ENCODE measurements at places on chromosomes 3 and 15.
A peak's percentile ranks its signal among the peaks of the same experiment; 100 is the strongest.

- DNase-seq: no peak
Measured at GRCh38 chr15:74997141-74997540, 1.8 kb downstream of the SCAMP5 start.

- DNase-seq: no peak
Measured at GRCh38 chr3:189038773-189039745, 132.7 kb upstream of the TPRG1 start.

DNA sequence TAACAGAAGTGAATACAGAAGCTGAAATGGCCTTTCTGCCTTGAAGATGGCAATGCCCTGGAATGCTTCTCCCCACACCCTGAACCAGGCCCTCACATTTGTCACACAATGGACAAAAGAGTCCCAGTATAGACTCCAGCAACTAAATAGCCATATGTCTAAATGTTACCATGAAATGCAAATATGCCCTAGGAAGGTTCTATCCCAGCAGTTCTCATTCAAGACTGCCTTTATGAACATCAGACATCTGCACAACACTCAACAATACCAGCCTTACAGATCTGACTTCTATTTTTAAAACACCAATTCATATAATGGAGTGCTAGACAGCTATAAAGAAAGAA, 7.9 kb downstream of the ITGB5 start:
- DNase-seq: peak; percentile 56

GRCh38 chr3:126548556-126549466, 9.9 kb downstream of the C3orf22 start:
- peak; percentile 20 for DNase-seq

DNA sequence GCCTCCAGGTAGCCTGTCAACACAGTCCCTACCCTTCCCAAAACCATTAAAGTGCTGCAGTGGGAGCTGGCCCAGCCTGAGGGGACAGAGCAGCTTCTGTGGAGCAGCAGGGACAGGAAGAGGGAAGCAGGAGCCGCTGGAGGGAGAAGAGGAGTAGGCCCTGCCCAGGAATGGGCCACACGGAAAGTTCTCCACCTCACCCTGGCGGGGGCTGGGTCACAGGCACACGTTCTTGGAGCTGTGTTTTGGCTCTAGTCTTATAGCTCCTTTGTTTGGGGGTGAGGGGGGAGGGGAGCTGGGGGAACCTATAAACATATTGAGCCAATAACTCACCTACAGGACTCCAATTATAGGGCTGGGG, 508.6 kb downstream of the SHQ1 start:
- DNase-seq: no peak

DNA sequence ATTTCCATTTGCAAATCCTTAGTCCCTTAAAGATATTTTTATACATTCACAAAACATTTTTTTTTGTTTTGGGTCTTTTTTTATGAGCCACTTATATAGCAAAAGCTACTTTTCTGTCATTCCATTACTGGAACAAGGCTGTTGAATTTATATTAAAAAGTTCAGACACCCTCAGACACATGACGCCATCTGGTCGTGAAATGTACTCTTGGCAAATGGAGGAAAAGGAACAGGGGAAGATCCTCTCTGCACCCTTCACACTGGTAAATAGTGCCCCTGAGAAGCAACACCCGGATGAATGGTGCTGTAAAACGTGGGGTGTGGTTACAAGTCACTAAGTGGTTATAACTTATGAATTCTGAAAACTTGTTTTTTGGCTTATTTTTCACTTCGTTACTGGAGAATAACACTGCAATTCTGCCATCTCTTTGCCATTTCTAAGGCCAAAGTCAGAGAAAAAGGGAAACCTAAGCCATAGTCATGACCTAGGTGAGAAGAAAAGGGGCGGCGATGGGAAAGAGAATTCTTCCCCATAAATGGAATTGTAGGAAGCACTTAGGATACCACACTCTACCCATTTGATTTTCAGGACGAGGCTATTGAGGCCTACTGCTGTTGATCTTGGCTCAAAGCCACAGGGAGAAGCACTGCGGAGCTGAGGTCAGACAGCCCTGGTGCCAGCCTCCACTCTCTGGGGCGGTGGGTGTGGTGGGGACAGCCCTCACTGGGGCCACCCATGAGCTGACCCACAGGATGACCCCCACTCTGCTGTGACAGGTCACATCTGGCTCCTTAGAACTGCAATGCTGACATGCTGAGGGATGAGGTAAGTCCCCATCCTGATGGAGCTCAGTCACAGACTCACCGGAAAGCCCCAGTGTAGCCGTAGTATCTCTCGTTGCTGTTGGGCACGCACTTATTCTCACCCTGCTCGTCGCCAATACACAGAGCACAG, 21.9 kb downstream of the LTF start:
- peak; percentile 56 for DNase-seq

DNA sequence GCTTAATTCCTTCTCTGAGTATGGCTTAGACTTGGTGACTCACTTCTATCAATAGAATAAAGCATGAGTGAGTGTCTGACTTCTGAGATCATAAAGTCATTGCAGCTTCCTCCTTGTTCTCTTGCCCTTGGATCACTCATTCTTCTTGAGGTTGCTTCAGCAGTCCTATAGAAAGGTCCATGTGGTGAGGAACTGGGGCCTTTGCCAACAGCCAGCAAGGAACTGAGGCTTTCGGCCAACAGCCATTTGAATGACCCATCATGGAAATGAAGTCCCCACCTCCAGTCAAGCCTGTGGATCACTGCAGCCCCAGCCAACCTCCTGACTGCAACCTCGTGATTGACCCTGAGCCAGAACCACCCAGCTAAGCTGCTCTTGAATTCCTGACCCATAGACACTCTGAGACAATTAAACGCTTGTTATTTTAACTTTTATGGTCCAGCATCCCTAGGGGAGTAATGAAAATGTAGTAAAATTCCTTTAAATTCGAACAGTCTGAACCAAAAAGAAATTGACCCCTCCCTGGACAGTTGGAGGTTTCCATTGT, 84.5 kb downstream of the WDR76 start:
- DNase-seq: peak; percentile 97

- peak; percentile 76 for DNase-seq
Measured at GRCh38 chr15:71800835-71801745, 9.3 kb upstream of the NR2E3 start.

- no peak for DNase-seq
Measured at GRCh38 chr15:76098685-76099084, 38.9 kb downstream of the TMEM266 start.

DNA sequence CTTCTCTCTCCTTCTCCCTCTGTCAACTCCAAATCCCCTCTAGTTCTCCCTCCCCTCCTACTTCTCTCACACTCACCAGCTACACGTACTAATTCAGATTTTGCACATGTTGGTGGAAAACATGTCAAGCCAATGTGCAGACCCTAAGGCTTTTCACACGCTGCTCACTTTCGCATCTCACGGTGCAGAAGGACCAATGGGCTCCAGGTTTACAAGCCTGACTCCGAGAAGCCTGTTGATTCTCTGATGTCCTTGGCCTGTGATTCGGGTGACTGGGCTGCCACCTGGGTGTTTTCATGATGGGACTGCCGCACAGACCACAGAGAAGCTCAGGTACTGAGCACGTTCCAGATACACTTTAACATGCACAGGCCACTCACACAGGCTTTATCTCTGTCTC, 3.7 kb downstream of the FOXL2NB start:
- DNase-seq: no peak

DNA sequence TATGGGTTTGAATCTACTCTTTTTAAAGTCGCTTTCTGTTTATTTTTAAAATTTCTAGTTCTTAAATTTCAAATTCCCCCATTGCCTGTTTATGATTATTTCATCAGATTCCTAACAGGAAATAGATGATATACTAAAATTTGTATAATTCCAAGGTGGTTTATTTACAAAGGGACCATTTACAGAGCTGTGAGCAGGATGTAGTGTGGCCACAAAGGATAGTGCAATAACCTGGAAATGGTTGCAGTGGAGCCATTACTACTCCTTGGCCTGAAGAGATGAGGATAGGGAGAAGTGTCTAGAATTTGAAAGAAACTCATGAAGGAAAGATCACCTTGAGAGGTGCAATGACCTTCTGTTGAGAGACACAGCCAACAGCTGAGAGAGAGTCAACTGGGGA, 58.5 kb upstream of the AP4E1 start:
- DNase-seq: no peak

DNA sequence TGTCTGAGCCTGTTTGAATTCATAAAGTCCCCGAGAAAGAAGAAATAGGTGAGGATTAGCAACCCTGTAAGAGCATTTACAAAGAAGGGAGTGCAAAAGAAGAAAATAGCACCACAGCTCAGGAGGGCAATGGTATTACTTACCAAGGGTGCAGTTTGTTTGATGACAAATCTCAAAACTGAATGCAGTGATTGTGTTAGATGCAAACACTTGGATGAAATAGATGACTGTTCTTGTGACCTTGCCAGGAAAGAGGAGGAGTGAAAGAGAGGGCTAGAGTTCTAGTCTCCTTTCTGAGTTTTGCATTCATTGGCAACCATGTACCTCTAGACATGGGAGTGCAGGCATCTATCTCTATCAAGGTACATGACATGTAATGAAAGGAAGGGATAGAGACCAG, 1030.8 kb upstream of the CFAP20DC start:
- DNase-seq: peak; percentile 34

DNA sequence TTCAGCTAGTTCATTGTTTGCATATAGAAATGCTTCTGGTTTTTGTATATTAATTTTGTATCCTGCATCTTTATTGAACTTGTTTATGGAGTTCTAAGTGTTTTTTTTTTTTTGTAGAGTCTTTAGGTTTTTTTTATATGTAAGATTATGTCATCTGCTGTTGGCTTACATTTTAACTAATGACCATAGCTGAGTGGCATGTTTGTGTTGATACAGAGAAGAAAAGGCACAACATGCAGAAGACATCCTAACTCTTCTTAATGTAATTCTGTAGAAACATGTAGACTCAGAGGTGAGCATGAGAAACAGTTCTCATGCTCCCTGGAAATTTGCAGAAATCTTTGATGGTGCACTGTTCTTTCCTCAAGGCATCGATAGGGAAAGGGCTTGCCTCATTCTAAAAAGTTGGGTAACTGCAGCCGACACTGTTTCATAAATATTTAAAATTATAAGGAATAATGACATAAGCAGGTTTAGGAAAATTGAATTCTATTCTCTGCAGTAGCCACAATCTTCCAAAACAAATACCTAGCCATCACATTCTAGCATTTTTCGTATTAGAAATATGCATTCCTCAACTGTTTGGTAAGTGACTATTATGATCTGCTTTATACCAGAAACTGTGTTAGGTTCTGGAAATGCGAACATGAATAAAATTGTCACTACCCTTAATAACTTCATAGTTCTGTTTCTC, 499.6 kb upstream of the KCNMB2 start:
- no peak for DNase-seq

Measured in SK-MEL-5 (cell line).